Activated CD4-positive, alpha-beta memory T cell treated with anti-CD3 and anti-CD28 coated beads for 36 hours (primary cell): ENCODE measurements at places on chromosomes 7 and 10. TPM values are rescaled to one million over a fixed set of nuclear protein-coding genes. Genes with fewer than 3 reads are reported as not detected.

The SEM1 gene
- total RNA-seq: 42.4 TPM

The HGF gene
- not detected for total RNA-seq

The ZMIZ2 gene
- total RNA-seq: 84.7 TPM

The ADARB2 gene
- total RNA-seq: 2.2 TPM

The SORCS3 gene
- not detected for total RNA-seq

The FXYD4 gene
- total RNA-seq: not detected

The MBL2 gene
- total RNA-seq: not detected

DNA sequence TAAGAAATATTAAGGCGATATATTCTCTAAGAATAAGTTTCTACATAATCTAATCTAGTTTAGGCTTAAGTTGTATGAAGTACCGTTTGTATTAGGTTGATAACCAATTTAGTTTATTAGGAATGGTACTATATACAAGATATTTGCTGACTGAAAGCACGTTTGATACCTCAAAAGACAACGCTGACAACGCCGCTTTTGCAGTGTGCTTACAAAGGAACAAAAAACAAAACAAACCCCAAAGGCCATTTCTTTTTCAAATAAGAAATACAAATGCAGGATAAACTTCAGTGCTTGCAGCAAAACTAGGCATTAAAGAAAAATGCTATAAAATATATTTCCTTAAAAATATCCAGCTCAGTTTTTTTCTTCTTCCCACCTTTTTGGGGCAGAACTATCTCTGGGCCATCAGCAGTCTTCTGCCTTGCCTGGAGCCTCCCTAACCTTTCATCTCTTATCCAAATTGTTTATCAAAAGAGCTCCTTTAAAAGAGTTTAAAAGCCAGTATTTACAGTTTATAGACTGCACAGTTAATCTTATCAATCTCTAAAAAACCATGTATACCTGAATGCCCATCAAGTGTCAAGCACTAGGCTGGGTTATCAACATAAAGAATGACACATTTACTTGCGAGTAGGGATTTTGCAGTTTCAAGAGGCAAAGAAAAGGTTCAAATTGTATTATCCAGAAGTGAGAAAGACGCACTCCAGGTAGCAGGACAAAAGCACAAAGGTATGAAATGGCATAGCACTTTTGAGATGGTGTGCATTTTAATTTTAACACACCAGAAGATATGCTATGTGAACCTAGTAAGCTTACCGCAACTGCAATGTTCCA is 4.1 kb upstream of the KMT2E start:
- peak overlapping the region; percentile 100 for H3K27ac ChIP-seq
- peaks cover 65% of the 10 kb centered on the region for H3K36me3 ChIP-seq
- H3K27me3 ChIP-seq: no peaks in the 10 kb centered on the region
- H3K4me3 ChIP-seq: peak overlapping the region; percentile 99
- peaks cover 40% of the 10 kb centered on the region for H3K4me1 ChIP-seq

DNA sequence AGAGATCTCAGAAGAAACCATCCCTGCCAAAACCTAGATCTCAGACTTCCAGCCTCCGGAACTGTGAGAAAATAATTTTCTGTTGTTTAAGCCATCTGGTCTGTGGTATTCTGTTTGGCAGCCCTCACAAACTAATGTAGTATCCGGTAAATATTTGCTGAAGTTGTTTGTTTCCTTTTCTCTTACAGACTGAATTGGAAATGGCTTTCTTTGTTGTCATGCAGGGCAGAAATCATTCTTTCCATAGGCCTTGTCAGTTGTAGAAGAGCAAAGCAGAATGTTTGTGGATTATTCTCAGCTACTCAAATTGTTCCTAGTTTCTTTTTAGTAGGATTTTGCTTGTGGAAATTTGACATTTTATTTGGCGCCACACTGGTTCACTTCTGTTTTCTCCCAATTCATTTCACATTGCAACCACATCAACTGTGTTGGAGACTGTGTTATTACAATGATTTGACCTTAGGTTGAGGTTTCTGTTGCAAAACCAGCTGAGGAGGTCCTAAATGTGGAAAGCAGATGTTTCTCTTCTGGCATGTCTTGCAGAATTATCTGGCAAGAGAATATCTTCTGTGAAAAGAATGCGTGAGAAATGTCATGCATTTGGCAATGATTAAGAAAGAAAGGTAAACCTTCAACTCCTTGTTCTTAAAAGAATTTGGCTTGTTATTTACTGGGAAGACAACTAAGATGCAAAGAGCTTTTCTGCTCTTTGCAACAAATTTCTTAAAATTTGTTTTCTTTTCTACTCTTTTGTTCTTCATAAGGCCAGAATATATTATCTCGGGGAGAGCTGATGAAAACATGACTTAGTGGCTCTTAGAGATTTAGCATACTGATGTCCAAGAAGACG is 25.8 kb downstream of the ACTA2 start:
- peaks cover 20% of the 10 kb centered on the region for H3K36me3 ChIP-seq
- H3K4me1 ChIP-seq: peaks cover 8% of the 10 kb centered on the region
- H3K27ac ChIP-seq: no peak overlapping the region
- no peaks in the 10 kb centered on the region for H3K27me3 ChIP-seq
- no peak for DNase-seq

DNA sequence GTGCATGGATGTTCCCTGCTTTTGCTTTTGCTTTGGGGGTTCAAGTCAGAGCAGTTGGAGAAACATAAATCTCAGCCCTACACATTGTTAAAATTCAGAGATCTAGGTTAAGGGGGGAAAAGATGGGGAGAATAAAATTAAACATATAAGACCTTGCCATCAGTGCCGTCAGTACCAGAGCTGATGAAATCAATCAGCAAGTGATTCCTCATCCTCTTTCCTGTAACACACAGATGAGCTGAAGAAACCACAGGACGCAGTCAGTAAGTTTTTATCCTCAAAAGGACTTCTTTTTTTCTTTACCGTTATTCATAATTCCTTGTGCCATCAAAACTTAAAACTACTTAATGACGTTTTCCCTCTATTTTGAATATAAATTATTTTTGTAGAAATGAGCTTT is 5.9 kb downstream of the HECW1 start:
- no peak overlapping the region for H3K27ac ChIP-seq
- H3K36me3 ChIP-seq: no peaks in the 10 kb centered on the region
- no peak overlapping the region for H3K4me3 ChIP-seq
- H3K4me1 ChIP-seq: peaks cover 4% of the 10 kb centered on the region
- DNase-seq: no peak
- H3K27me3 ChIP-seq: peaks cover 35% of the 10 kb centered on the region

GRCh38 chr10:124156524-124157260 is 63.3 kb upstream of the CHST15 start:
- H3K27me3 ChIP-seq: peaks cover 9% of the 10 kb centered on the region
- H3K4me3 ChIP-seq: no peak overlapping the region
- no peaks in the 10 kb centered on the region for H3K4me1 ChIP-seq
- DNase-seq: no peak
- no peaks in the 10 kb centered on the region for H3K36me3 ChIP-seq

DNA sequence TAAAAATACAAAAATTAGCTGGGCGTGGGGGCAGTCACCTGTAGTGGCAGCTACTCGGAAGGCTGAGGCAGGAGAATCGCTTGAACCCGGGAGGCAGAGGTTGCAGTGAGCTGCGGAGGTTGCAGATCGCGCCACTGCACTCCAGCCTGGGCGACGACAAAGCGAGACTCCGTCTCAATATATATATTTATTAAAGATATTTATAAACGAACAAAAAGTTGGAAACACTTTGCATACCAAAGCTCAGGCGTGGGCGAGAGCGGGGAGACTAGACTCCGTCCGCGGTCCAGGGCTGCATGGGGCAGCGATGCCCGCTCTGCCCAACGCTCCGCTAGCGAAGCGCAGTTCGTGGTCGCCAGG is 7.9 kb upstream of the CRYGN start:
- DNase-seq: no peak
- no peaks in the 10 kb centered on the region for H3K36me3 ChIP-seq

GRCh38 chr10:123402021-123402420 is 247.8 kb downstream of the BUB3 start:
- H3K4me3 ChIP-seq: no peak overlapping the region
- DNase-seq: no peak
- H3K27ac ChIP-seq: no peak overlapping the region
- no peaks in the 10 kb centered on the region for H3K27me3 ChIP-seq
